ENCODE measurements at places on chromosomes 1 and 21. TPM values are rescaled to one million over a fixed set of nuclear protein-coding genes. Genes with fewer than 3 reads are reported as not detected.
A peak's percentile ranks its signal among the peaks of the same experiment; 100 is the strongest.

GRCh38 chr1:62613890-62614289 is 16.6 kb downstream of the ANGPTL3 start:
- no peaks in the 10 kb centered on the region for H3K36me3 ChIP-seq
- no peak for DNase-seq
- no peak overlapping the region for H3K27ac ChIP-seq

DNA sequence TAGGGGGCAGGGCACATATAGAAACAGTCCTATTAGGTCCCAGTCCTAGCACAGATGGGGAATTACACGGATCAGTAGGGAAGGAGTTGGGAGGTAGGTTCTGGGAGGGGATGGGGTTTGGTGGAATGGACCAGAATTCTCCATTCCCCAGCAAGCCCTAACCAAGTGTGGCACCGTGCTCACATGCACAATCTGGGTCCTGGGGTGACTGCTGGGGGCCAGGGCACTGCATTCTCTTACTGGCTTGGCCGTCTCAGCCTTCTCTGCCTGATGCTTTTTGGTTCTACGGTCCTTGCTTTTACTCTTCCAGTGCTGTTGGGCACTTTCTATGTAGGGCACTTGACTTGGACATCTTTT is 53.9 kb downstream of the NENF start:
- DNase-seq: no peak
- no peaks in the 10 kb centered on the region for H3K36me3 ChIP-seq

DNA sequence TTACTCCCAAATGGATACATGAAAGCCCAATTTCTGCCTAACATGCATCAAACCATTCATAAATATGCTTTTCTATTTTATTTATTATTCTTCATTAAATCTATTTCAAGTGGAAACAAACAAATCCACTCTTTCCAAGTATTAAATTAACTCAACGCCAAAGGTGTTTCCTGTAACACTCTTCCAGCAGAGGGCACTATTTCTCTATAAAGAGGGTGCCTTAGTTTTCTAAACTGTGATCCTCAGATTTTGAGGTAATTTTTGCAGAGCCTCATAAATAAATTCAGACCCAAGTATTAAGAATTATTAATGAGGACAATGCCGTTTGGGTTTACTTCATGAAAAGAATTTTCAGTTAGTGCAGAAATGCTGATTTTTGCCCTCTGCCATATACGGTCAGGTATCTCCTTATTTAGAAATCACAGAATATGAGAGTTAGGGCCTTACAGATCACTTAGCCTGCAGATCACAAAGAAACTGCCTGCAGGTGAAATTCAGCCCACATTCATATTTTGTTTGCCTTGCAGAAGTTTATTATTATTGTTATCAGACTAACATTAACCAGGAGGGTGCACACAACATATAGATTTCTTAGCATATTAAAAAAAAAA is 40.1 kb upstream of the MYSM1 start:
- H3K27me3 ChIP-seq: no peaks in the 10 kb centered on the region
- H3K4me3 ChIP-seq: no peak overlapping the region
- H3K27ac ChIP-seq: no peak overlapping the region
- no peaks in the 10 kb centered on the region for H3K36me3 ChIP-seq
- peak; percentile 85 for DNase-seq

- peak overlapping the region; percentile 60 for H3K27ac ChIP-seq
- peaks cover 14% of the 10 kb centered on the region for H3K4me1 ChIP-seq
- no peak for DNase-seq
- H3K4me3 ChIP-seq: peak overlapping the region; percentile 30
- peaks cover 9% of the 10 kb centered on the region for H3K36me3 ChIP-seq
Measured at GRCh38 chr1:111470596-111470995, 3.2 kb upstream of the C1orf162 start.

DNA sequence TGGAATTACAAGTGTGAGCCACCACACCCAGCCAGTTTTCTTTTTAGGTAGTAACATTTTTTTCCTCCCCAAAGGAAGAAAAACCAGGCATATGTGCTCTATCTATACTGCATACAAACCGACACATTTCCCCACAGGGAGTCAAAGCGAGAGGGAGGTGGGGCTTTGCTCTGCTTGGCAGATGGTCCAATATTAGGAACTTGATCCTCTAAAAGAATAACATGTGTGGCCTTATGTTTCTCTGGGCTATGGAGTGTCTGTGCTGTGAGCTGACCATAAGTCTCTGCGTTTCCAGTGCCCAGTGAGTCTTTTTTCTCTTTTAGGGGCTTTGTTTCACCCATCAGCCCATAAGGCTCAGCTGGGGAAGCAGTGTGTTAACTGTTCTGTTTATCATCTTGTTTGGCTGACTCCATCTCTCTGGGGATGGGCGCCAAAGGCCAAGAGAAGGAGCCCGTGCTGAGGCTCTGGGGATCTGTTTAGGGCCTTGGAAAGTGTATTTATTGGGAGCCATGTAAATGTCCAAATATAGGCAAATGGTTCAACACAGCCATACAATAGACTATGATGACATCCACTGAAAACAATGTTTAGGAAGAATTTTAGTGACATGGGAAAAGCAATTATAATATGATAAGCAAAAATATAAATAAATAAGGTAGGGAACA is 20.2 kb downstream of the LMOD1 start:
- no peak overlapping the region for H3K4me3 ChIP-seq
- H3K27me3 ChIP-seq: no peaks in the 10 kb centered on the region
- H3K4me1 ChIP-seq: no peaks in the 10 kb centered on the region
- H3K36me3 ChIP-seq: no peaks in the 10 kb centered on the region
- DNase-seq: no peak
- no peak overlapping the region for H3K27ac ChIP-seq

- no peak for DNase-seq
- H3K36me3 ChIP-seq: no peaks in the 10 kb centered on the region
- H3K4me1 ChIP-seq: no peaks in the 10 kb centered on the region
- no peak overlapping the region for H3K4me3 ChIP-seq
- H3K27me3 ChIP-seq: no peaks in the 10 kb centered on the region
- no peak overlapping the region for H3K27ac ChIP-seq
Measured at GRCh38 chr1:50047916-50048694, 24.4 kb upstream of the AGBL4 start.

ACKR1 gene
- not detected for total RNA-seq

LRRC8C gene
- 2.4 TPM for total RNA-seq

TTC39A gene
- total RNA-seq: not detected

Data from Karpas-422 (cell line).